ENCODE measurements at places on chromosomes 2 and 18.

GRCh38 chr18:7754725-7755181, 187.6 kb downstream of the PTPRM start:
- no peak for DNase-seq

- no peak for DNase-seq
Observed at GRCh38 chr2:231743376-231744116, 35.2 kb downstream of the PTMA start.

DNA sequence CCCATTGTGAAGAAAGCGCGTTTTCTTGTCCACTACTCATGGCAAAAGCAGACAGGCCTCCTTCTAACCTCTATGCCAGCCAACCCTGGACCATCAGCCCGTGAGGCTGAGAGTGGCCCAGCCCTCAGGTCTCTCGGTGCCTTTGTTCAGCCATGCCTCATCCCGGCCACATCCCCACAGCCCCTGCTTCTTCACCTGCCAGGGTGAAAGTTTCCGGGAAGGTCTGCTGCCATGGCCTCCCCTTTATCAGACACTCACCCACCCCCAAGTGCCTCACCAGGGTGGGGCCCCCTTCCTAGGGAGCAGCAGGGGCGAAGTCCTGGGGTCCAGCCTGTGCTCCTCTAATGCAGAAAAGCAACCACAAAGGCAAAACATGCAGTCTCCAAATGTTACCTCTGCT, 478.4 kb upstream of the SALL3 start:
- DNase-seq = no peak

DNA sequence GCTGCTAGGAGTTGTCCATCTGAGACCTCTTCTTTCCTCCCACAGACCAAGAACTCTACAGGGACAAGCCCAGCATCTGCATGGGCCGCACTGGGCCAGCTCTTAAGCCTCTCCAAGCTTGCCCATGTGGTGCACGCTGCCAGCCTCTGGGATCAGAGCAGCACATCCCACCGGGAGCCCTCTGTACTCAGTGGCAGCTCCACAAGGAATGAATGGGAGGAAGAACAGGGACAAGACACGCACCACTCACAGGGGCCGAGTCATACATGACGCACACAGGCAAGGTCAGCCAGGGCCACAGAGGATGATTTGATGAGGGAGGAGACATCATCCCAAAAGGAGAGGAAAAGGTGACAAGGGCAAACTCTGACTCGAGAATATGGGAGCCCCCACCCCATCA, 268.3 kb downstream of the KLHL29 start:
- DNase-seq = no peak

- no peak for DNase-seq
Observed at GRCh38 chr2:8132351-8132831, 549.5 kb upstream of the ID2 start.

DNA sequence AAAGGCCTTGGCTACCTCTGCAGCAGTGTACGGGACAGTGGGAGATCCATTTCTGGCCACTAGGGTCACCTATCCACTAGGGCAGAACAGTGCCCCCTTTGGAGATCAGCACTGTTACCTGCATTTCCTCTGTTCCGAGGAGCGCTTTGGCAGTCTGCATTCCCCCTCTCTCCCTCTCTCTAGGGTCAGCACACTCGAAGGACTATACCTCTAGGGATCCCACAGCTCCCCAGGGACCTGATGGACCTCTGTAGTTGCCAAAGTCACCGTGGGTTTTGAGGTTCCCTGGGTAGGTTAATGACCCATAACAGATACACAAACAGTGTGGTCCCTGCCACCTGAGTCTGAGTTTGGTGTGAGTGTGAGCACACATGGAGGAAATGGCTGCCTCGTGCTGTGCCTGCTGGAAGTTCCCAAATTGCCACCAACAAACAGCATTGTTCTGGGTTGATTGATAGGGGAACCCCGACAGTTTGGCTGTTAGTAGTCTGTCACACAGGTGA, 99.8 kb upstream of the VWC2L start:
- DNase-seq = no peak

GRCh38 chr2:62283147-62283546, 87.2 kb downstream of the B3GNT2 start:
- no peak for DNase-seq

GRCh38 chr2:19731037-19731436, 170.7 kb downstream of the TTC32 start:
- no peak for DNase-seq

GRCh38 chr18:9683418-9684396, 24.4 kb upstream of the RAB31 start:
- no peak for DNase-seq

Measured in stimulated activated CD8-positive, alpha-beta memory T cell treated with anti-CD3 and anti-CD28 coated beads, Interleukin-4, amount 100 ng/mL, for 24 hours (primary cell).